ENCODE measurements at places on chromosomes 6 and 20.

DNA sequence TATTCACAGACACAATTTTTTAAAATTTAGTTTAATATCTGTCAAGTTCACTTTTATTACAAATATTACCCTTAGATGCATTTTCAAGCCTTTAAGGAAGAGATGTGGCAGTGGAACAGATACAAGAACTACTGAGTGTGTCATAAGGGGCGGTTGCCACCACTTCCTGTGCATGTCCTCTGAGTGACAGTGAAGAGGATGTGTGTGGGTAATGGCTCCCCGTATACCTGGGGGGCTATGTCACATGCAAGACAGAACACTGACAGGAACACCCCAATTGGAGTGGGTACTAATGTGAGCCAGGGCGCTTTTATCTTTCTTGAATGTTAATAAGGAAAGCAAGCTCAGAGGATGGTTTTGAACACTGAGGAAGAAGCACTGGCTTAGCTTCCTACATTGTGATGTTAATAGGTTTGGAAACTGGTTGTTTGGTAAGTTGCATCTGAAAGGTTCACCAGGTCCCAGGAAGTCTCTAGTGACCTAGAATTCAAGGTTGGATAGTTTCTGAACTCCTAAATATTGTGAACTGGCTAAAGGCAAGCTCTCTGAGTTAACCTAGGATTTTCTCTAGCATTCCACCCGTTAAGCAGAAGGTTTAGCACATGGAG, 83.4 kb upstream of the ASF1A start:
- DNase-seq: no peak

- no peak for DNase-seq
Observed at GRCh38 chr20:37218976-37219375, 39.6 kb upstream of the MROH8 start.

DNA sequence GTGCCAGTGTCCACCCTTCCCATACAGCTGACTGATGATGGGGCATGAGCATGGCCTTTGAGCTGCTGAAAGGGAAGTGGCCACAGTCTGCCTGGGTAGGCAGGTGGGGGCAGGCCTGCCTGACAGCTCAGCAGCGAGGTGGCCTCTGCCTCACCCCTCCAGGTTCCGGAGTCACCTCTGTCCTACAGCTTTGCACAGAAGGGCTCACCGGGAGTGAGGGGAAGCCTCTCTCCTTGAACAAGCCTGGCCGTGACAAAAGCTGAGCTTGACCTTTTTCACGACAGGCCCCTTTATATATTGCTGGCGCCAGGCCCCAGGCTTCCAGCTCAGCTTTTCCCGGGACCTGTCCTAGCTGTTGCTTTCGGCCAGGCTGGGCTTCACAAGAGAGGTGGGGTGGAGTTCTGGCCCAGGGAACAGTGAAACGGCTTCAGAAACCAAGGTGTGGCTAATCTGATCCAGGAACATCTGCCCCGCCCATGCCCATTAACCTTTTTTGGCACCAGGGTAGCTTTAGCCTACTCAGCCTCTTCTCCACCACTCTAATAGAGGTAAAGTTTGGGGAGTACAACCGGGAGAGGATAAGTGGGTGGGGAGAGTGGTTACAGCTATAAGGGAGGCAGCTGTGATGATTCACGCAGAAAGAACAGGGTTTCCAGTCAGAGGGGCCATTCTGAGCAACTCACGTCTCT, 42.9 kb downstream of the C6orf132 start:
- DNase-seq: no peak

DNA sequence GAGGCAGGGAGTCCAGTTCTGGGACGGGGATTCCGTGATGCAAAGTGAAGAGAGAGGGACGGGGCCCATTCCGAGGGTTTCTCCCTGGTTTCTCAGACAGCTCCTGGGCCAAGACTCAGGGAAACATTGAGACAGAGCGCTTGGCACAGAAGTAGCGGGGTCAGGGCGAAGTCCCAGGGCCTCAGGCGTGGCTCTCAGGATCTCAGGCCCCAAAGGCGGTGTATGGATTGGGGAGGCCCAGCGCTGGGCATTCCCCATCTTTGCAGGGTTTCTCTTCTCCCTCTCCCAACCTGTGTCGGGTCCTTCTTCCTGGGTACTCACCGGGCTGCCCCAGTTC, 35.9 kb upstream of the HLA-G start:
- DNase-seq: no peak

DNA sequence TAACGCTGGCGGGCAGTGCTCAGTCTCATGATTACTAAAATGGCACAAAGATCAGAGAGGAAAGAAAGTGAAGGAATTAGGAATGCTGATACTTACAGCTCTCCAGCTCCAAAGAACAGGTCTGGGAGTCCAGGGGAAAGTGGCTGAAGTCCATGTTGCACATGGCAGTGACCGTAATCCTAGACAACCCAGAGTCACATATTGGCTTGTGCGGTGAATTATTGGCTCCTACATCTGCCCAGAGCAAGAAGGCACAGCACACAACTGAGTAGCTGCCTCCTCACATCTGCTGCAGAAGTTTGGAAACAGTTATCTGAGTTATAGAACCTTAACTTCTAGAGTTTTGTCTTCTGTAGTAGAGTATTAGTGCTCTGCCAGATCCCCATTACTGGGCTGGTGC, 47.2 kb downstream of the GABRR2 start:
- no peak for DNase-seq

DNA sequence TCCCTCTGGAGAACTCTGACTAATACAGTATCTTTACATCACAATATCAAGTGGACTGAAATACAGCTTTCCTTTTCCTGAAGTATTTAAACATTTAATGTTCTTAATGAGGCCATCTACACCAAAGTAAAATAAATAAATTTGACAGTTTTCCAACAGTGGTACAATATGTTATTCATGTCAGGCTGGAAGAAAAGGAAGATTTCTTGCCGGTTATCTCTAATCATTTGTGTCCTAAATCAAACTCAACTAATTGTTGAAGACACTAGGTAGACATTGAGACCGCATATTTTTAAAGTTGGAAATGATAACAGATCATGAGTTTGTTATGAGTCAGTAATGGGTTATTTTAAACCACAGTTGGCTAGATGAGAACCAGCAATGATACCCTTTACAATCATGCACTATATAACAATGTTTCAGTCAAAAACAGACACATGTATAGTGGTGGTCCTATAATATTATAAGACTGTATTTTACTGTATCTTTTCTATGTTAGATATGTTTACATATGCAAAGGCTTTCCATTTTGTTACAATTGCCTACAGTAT, 241.6 kb downstream of the LMBRD1 start:
- no peak for DNase-seq

GRCh38 chr6:136129365-136129764, 120.7 kb downstream of the MTFR2 start:
- no peak for DNase-seq

GRCh38 chr6:119277052-119277451, 72.5 kb downstream of the MAN1A1 start:
- DNase-seq: no peak

- DNase-seq: no peak
Observed at GRCh38 chr20:5608442-5609161, 141.6 kb upstream of the SHLD1 start.

GRCh38 chr6:20811109-20811761, 277.0 kb downstream of the CDKAL1 start:
- DNase-seq: no peak

DNA sequence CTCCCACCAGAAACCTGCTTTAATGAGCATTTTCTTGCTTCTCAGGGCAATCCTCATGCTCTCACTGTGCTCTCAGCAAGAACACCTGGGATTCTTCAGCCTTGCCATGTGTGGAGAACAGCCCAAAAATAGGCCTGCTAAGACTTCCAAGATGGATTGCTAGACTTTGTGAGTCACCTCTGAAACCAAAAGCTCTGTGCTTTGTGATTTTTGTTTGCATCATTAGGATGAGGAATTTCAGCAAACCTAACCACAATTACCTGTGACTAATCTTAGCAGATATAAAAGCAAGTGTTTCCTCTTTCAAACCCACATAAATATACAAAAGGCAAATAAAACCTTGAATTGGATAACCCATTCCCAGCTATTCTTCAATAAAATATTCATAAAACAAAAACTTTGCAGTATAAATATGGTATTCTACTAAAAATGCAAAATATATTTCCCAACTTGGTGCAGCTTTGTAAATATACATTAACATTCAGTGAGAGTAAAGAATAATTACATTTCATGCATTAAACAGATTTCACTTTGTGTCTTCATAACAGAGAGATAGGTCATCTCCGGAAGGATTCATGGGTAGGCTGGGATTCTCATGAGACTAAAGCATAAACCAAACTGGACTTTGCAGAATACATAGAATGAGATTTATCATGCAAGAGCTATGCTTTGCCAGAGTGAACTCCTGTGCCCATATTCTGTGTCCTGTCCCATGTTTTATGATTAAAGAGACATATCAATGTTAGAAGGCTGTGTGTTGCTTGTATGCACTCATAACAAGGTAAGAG, 33.5 kb downstream of the TPBG start:
- no peak for DNase-seq

DNA sequence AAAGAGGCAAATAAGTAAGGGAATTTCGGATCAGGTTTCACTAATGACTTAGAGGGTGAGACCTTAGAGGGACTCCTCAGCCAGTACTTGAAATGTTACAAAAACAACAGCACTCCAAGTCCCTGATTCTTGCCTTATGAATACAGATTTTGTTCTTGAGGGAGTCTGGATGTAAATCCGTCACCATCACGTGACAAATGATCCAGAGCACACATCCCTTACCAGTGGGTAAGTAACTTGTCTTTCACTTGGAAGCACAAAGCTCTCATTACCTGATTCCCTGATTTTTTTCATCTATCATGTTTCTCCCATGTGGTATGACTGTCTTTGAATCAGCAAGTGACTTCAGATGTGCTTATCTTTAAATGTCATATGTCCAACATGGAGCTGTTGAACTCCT, 595.3 kb upstream of the POU3F2 start:
- DNase-seq: no peak

DNA sequence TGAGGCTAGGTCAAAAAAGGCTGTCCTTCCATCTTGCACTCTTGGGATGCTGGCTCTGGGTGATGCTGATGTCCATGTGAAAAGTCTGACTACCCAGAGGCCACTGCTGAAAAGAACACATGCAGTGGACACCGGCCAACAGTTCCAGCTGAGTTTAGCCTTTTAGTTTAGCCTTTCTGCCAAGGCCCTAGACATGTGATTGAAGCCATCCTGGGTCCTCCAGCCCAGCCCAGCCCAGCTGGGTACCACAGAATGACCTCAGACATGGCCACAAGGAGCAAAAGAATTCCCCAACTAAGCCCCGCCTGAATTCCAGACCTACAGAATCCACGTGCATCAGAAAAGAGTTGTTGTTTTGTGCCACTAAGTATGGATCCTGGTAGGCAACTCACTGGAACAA, 17.4 kb downstream of the PIGT start:
- DNase-seq: no peak

DNA sequence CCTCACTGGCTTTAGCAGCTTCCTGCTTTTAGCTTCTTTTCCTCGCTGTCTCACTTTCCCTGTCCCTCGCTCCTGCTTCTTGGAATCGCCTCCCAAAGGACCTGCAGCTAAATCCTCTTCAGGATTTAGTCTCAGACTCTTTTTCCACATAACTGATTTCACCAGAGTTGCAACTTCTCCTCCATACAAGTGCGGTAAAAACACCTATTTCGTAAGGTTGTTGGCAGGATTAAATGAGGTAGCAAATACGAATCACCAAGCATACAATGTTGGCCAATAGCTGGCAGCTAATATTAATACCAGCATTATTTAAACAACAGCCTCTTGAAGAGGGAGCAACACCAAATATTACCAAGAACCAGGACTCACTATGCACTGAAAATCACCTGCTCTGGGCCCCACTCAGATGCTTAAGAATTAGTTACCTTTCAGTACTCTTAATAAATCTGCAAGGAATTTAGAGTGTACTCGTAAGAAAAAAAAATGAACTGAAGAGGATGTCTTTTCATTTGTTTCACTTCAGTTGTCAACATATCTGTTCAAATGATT, 123.0 kb downstream of the DTNBP1 start:
- no peak for DNase-seq

- no peak for DNase-seq
Observed at GRCh38 chr6:2861822-2862164, 20.1 kb upstream of the SERPINB1 start.

- no peak for DNase-seq
Observed at GRCh38 chr20:49966861-49967260, 15.9 kb upstream of the SNAI1 start.

GRCh38 chr20:60052322-60052721, 94.1 kb downstream of the CDH26 start:
- DNase-seq: no peak

- no peak for DNase-seq
Observed at GRCh38 chr6:19759117-19759880, 77.9 kb upstream of the ID4 start.

GRCh38 chr20:32362901-32363364, 4.8 kb downstream of the ASXL1 start:
- no peak for DNase-seq

DNA sequence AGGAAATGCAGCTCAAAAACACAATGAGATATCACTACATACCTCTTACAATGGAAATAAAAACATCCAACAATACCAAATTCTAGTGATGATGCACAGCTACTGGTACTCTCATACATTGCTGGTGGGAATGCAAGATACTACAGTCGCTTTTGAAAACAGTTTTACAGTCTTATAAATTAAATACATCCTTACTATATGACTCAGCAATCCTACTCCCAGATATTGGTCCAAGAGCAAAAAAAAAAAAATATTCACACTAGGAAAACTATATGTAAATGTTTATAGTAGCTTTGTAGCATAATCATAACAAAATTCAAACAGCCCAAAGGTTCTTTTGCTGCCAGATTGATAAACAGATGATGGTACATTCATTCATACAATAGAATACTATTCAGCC, 217.4 kb upstream of the FAM83B start:
- DNase-seq: no peak

GRCh38 chr20:43925801-43926200, 11.1 kb downstream of the TOX2 start:
- peak; percentile 14 for DNase-seq

GRCh38 chr20:34475979-34476736, 40.1 kb upstream of the DYNLRB1 start:
- DNase-seq: no peak

- DNase-seq: no peak
Observed at GRCh38 chr6:31356216-31356945, 598 bp downstream of the HLA-B start.

DNA sequence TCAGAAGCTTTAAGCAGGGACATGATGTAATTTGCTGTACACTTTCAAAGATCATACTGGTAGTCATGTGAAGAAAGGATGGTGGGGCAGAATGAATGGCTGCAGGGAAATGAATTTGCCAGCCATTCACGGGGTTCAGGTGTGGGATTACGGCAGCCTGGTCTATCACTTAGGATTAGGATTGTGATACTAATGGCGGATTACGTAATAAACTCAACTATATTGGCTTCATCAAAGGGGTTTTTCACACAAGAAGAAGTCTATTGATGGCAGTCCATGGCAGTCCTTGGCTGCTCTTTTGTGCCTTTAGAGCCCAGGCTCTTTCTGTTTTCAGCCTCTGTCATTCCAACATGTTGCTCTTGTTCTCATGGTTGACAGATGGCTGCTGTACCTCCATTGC, 12.6 kb upstream of the EEF1E1 start:
- DNase-seq: no peak

Measured in anterior cingulate cortex (tissue), 58 donors.